Lower lobe of right lung (tissue), 2 donors: ENCODE measurements at places on chromosomes 6 and 20. TPM values are rescaled to one million over a fixed set of nuclear protein-coding genes. Genes with fewer than 3 reads are reported as not detected.
A peak's percentile ranks its signal among the peaks of the same experiment; 100 is the strongest.

The OR5V1 gene
- total RNA-seq, result not detected

The ARG1 gene
- total RNA-seq, result 4.0 TPM

The DDO gene
- 10.8 TPM for total RNA-seq

The PRRT1 gene
- 1.2 TPM for total RNA-seq

DNA sequence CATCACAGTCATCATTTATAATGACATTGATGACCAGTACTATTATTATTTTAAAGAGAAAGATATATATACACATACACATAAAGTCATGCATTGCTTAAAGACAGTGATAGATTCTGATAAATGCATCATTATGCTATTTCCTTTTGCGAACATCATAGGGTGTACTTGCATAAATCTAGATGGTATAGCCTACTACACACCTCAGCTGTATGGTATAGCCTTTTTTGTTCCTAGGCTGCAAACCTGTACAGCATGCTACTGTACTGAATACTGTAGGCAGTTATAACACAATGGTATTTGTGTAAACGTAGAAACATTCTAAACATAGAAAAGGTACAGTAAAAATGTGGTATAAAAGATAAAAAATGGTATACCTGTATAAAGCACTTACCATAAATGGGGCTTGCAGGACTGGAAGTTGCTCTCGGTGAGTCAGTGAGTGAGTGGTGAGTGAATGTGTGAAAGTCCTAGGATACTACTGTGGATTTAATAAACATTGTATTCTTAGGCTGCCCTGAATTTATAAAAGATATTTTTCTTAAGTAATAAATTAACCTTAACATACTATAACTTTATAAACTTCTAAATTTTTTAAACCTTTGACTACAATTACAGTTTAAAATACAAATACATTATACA lies 23.9 kb downstream of the QKI start:
- H3K36me3 ChIP-seq, result no peaks in the 10 kb centered on the region
- DNase-seq, result no peak
- no peak overlapping the region for H3K27ac ChIP-seq

DNA sequence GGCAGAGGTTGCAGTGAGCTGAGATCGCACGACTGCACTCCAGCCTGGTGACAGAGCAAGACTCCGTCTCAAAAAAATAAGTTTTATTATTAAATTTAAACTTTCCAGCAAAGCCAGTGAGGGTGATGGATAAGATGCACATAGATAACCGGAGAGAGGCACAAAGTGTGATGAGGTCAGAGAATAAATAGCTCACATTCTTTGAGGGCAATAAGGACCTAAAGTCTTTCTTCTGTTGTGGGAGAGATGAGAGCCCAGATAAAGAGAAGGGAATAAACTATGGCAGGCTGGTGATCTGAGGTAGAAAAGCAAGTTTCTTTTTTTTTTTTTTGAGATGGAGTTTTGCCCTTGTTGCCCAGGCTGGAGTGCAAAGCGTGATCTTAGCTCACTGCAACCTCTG lies 20.6 kb upstream of the EZR start:
- H3K4me1 ChIP-seq, result peaks cover 15% of the 10 kb centered on the region
- no peak overlapping the region for H3K4me3 ChIP-seq

- no peak overlapping the region for H3K27ac ChIP-seq
- H3K4me1 ChIP-seq, result peaks cover 4% of the 10 kb centered on the region
- no peak overlapping the region for H3K4me3 ChIP-seq
- no peak for DNase-seq
- no peaks in the 10 kb centered on the region for H3K36me3 ChIP-seq
- H3K27me3 ChIP-seq, result no peaks in the 10 kb centered on the region
Measured at GRCh38 chr6:157481189-157481864, 100.3 kb downstream of the ZDHHC14 start.

DNA sequence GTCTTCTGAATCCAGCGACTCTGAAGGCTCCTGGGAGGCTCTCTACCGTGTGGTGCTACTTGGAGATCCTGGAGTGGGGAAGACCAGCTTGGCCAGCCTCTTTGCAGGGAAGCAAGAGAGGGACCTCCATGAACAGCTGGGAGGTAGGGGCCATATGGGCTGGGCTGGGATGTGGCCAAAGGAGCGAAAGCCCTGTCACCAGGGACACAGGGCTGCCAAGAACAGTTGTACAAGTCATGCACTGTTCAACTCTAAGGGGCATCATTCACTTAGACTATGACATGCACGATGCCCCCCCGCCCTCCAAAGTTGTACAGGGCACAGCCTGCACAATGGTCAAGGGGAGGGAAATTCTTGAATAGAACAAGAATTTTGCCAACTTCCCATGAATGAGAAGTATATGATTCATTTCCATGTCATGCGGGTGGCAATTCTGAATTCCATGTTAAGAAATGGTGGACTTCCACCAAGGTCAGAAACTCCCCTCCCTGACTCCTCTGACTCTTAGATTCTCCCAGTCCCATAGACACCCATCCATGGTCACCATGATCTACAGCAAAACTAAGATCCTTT lies 1.6 kb downstream of the REM1 start:
- H3K27ac ChIP-seq, result no peak overlapping the region
- H3K4me3 ChIP-seq, result peak overlapping the region; percentile 51
- H3K36me3 ChIP-seq, result no peaks in the 10 kb centered on the region
- no peak for DNase-seq

- peaks cover 63% of the 10 kb centered on the region for H3K27me3 ChIP-seq
- H3K27ac ChIP-seq, result no peak overlapping the region
- DNase-seq, result no peak
- no peak overlapping the region for H3K4me3 ChIP-seq
- no peaks in the 10 kb centered on the region for H3K4me1 ChIP-seq
Measured at GRCh38 chr6:28803337-28803709, 120.5 kb downstream of the TRIM27 start.

GRCh38 chr6:41942067-41942851 lies 651 bp upstream of the CCND3 start:
- H3K27ac ChIP-seq, result peak overlapping the region; percentile 84
- peaks cover 51% of the 10 kb centered on the region for H3K4me1 ChIP-seq
- H3K27me3 ChIP-seq, result no peaks in the 10 kb centered on the region
- H3K36me3 ChIP-seq, result no peaks in the 10 kb centered on the region
- DNase-seq, result no peak
- peak overlapping the region; percentile 77 for H3K4me3 ChIP-seq

- H3K4me1 ChIP-seq, result peaks cover 13% of the 10 kb centered on the region
- H3K4me3 ChIP-seq, result peak within 1 kb of the TSS; percentile 17
- H3K27me3 ChIP-seq, result peaks cover 81% of the 10 kb centered on the region
Measured at GRCh38 chr20:62708591-62709536, at the start of gene NTSR1. NTSR1 (plus strand) TSS chr20:62708836; CDS start chr20:62709208, 372 bp downstream.
